ENCODE measurements at places on chromosomes 6 and 20.

GRCh38 chr6:105382958-105383357 is 19.9 kb downstream of the PREP start:
- DNase-seq = no peak

DNA sequence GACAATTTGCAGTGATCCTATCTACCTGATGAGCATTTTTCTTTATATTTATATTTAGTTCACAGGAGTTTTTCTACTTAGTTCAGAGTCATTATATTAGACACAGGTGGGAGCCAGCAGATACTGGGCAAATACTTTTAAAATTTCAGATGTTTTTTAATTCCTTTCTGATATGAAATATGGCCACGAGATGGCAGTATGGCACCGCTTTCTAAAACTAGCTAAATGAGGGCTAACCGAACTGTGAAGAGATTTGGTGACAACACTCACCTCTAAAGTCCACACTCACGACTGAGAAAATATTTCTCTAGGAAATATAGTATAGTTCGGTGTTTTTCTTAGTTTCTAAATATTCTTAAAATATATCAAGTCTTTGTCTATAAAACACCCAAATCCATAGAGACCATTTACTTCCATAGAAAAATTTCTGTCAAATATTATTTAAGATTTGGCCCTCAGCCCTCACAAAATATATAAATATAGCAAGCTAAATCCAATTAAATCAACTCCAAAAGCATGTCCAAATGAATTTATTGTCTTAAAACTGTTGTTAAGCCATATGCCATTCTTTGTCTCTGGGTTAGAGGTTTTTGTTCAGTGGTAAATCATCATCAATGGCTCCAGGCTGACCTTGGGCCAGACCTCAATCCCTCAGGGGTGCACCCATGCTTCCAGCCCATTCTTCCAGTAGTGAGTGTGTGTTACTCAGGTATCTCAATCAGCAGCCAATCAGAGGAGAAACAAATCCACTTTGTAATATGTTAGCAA is 63.6 kb downstream of the HUS1B start:
- DNase-seq = no peak

DNA sequence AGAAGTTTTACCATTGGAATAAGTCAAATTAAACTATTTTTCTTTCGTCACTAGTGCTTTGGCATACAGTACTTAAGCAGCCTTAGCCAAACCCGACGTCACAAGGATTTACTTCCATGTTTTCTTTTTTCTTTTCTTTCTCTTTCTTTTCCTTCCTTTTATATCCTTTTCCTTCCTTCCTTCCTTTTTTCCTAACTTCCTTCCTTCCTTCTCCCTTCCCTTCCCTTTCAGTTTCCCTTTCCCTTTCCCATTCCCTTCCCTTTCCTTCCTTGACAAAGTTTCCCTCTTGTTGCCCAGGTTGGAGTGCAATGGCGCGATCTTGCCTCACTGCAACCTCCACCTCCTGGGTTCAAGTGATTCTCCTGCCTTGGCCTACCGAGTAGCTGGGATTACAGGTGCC is 9.9 kb downstream of the ULBP3 start:
- DNase-seq = no peak

DNA sequence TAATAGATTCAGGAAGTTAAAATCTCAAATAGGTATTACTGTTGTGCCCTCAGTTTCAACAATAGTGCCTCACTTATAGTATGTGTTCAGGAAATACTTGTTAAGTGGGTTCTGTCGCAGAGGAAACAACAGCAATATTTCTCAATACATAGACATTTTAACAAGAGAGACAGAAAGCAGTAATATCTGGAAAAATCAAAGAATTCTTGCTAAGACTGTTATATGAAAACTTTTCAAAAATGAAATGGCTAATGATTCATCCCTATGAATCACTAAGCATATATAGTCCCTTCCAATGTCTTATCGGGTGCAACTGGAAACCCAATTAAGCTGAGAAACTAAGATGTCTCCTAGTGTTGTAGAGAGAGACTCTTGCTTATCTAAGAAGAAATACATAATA is 668.9 kb downstream of the TFAP2A start:
- DNase-seq = no peak

- no peak for DNase-seq
These were observed 180.5 kb downstream of the IBTK start for GRCh38 chr6:82066991-82067411.

- no peak for DNase-seq
These were observed 28.1 kb downstream of the ULBP1 start for GRCh38 chr6:149991838-149992237.

DNA sequence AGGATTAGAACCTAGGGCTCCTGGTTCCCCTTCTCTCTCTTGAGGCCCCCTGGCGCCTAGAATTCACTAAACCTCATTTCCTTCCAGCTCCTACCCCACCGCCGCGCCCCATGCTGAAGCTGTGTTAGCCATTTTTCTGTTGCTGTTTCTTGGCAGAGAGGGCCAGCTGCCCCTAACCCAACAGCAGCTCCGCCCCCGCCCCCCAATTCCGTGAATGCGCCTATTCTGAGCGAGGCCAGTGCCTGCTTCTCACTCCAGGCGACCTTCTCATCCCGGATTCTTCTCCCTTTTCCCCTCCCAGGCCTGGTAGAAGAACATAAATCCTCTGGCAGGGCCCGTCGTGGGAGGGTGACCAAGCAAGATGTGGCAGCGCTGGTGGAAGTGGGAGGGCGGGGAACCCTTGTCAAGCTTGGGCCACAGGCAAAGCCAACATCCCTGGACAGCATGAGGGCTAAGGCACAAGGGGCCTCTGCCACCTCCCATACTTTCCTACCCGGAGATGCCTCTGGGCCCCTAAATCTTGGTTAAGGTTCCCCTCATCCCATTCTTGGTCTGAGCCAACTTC is 518 bp downstream of the RBPJL start:
- DNase-seq = no peak

- no peak for DNase-seq
These were observed 48.5 kb upstream of the HACE1 start for GRCh38 chr6:104908031-104908887.

DNA sequence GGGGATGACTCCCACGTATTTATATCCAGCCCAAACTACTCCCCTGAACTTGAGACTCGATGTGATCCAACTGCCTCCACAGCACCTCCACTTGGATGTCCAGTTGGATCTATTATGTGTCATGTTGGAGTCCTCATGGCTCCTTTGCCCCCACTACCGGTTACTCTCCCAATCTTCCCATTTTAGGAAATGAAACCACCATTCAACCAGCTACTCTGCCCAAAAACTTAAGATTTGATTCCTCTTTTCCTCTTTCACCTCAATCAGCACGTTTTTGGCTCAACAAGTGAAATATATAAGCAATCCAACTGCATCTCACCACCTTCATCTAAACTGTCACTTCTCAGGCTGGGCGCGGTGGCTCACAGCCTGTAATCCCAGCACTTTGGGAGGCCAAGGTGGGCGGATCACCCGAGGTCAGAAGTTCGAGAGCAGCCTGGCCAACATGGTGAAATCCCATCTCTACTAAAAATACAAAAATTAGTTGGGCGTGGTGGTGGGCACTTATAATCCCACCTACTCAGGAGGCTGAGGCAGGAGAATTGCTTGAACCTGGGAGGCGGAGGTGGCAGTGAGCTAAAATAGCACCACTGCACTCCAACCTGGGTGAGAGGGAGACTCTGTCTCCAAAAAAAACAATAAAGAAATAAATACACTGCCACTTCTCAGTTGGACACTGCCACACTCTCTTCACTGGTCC is 3.4 kb downstream of the AHCY start:
- DNase-seq = no peak

- no peak for DNase-seq
These were observed 55.8 kb downstream of the CDH22 start for GRCh38 chr20:46252352-46253091.

DNA sequence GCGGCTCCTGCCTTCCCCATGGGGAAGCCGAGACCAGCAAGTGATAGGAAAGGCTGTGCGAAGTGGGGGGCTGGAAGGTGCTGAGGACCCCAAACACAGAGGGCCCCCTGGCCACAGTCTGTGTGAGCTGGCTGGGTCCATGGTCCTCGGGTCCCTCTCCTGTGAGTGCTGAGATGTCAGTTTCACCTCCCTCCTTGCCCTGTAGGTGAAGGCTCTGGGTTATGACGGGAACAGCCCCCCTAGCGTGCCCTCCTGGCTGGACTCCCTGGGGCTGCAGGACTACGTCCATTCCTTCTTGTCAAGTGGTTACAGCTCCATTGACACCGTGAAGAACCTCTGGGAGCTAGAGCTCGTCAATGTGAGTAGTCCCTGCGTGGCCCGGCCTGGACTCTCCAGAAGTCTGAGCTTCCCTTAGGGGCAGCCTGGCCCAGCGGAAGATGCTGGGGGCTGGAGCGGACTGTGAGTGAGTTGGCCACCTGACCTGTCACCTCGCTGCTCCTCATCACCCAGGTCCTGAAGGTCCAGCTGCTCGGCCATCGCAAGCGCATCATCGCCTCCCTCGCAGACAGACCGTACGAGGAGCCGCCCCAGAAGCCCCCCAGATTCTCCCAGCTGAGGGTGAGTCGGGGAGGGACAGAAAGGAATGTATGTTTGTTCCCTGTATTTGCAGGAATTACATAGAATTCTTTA is 61.7 kb downstream of the TCP11 start:
- DNase-seq = no peak

GRCh38 chr20:23508449-23509229 is 17.7 kb downstream of the CST8 start:
- DNase-seq = no peak

- DNase-seq = no peak
These were observed 95.8 kb downstream of the AKAP7 start for GRCh38 chr6:131231103-131231502.

DNA sequence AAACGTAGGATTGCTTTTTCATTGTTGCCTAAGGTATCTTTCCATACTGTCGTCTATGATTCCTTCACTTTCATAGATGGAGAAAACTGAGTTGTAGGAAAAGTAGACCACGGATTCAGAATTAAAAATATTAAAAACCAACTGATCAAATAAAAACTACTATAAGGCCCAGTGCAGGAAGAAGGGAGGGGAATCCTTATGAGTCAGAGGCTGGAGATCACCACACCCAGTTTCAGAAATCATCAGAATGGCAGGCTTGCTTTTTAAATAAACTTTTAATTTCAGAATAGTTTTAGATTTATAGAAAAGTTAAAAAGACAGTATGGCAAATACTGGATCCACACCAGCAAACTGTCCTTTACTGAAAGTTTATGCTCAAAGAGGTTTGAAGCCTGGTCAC is 32.0 kb upstream of the POPDC3 start:
- DNase-seq = no peak

DNA sequence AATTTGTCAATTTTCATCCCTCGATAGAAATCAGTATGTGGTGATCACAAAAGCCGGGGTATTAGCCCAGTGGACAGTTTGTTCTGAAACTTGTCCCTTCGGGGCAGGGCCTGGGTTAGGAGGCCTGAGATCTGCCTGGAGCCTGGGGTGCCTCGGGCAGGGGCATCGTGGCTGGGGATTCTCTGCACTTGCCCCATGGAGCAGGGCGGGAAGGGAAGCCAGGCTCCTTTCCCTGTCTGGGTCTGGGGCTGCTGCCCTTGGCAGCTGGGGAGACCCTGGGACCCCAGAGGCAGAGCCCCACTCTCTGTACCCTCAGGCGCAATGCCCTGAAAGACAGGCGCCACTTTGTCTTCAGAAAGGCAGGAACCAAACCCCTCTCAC is 27.4 kb downstream of the NTSR1 start:
- no peak for DNase-seq

GRCh38 chr20:48105526-48105925 is 320.2 kb upstream of the SULF2 start:
- DNase-seq = no peak

- no peak for DNase-seq
These were observed 309 bp upstream of the ABRACL start for GRCh38 chr6:139028215-139028657.

DNA sequence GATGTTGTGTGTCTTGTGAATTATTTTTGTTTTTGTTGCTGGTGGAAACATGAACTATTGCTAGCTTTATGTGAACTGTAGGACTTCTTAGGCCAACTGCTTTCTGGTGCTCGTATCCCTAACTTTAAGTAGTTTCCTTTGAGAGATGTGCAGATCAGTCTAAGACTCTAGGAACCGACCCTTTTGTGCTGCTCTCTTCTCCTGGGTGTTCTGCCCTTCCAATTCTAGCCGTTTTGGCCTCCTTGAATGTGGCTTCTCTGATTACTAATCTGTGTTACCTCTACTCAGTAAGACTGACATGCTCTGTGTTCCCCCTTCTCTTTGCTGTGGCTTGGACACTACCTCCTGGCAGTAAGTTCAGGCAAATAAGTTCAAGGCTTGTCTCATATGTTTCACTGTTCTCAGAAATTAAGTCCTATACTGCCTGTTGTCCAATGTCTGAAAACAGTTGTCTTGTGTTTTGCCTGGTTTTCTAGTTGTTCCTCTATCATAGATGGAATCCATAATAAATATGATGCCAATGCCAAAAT is 58.0 kb downstream of the FOXO3 start:
- no peak for DNase-seq

DNA sequence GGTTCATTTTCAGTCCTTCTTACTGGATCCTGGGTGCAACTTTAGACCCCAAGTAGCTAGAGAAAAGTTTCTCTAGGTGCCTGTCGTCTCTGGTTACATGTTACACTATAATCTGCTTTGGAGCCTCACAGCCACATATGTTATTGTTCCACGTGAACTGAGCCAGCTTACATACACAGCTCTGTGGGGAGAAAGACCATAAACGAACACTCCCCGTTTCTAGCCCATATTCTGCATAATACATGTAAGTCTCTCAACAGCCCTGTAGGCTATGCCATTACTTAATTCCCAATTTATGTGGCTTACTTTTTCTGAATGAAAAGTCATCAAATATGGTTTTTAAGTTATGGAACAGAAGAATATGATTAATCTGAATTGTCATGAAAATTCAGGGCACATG is 233.8 kb downstream of the BCKDHB start:
- DNase-seq = no peak

DNA sequence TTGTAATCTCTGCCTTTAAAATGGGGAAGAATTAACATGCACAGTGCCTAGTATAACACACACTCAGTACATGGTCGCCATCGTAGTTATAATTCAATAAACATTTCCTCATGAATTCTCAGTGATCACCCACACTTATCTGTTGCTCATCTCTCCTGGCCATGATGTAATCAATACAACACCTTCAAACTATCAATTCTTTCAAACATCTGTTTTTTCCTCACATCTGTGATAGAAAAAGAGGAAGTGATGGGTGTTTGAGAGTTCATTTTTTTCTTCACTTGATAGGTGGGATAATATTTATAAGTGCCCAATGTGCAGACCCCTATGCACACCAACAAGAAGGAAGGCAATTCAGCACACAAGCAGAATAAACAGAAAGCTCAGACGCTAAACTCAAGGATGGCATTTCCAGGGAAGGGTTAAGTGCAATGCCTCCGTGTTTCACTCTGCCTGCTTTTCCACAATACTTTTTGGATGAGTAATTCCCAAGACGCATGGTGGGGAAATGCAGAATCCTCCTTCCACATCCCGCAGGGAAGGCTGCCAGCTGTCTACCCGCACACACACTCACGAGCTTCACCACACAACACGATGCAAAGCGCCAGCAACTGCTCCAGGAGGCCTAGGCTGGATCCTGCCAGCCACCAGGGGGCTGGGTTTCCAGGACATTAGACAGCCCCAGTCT is 100.3 kb downstream of the GMPR start:
- no peak for DNase-seq

GRCh38 chr6:148893481-148893880 is 146.7 kb downstream of the UST start:
- DNase-seq = no peak
